ENCODE measurements at places on chromosomes 2 and 18.

GRCh38 chr2:44051593-44052347, 56.0 kb upstream of the LRPPRC start:
- DNase-seq: no peak

DNA sequence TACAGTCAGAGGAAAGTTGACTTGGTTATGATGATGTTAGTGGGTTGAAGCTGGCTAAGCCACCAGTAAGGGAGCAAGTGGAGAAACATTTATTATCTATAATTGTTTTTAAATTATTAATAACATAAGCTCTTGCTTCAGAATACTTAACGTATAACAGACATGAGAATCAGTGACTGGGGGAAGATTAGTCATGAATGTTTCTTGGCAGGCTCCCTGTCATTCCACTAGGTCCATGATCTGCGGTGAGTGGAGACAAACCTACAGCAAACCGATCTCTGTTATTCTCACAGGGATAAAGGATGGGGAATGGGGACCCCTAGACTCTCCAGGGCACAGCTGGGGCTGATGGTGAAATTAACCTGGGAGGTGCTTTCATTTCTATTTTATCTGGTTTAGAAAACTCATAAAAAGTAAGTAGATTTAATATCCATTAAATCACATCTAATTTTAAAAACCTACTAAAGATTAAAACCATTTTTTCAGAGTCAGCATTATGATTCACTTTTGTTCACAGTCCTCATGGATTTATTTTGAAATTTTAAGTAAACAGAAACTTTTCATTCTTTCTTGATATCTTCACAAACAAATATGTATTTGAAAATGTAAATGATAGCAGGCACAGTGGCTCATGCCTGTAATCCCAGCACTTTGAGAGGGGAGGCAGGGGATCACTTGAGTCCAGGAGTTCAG, 420.3 kb downstream of the PTPRM start:
- DNase-seq: no peak

DNA sequence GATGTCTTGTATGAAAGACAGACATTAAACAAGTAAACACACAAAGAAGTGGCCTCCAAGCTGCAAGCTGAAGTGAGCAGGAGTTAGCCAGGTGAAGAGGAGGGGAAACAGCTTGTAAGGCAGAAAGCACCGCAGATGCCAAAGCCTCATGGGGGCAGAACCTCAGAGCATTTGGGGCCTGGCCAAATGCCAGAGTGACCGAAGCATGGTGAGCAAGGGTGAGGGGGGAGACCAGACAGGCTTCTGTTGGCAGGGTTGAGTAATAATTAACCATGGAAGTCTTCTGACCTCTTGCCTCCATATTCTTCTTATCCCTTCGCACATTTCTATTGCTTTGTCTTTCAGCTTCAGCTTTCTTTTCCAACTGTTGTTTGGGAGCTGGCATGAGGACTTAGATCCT, 5.6 kb downstream of the QPCT start:
- peak; percentile 51 for DNase-seq

DNA sequence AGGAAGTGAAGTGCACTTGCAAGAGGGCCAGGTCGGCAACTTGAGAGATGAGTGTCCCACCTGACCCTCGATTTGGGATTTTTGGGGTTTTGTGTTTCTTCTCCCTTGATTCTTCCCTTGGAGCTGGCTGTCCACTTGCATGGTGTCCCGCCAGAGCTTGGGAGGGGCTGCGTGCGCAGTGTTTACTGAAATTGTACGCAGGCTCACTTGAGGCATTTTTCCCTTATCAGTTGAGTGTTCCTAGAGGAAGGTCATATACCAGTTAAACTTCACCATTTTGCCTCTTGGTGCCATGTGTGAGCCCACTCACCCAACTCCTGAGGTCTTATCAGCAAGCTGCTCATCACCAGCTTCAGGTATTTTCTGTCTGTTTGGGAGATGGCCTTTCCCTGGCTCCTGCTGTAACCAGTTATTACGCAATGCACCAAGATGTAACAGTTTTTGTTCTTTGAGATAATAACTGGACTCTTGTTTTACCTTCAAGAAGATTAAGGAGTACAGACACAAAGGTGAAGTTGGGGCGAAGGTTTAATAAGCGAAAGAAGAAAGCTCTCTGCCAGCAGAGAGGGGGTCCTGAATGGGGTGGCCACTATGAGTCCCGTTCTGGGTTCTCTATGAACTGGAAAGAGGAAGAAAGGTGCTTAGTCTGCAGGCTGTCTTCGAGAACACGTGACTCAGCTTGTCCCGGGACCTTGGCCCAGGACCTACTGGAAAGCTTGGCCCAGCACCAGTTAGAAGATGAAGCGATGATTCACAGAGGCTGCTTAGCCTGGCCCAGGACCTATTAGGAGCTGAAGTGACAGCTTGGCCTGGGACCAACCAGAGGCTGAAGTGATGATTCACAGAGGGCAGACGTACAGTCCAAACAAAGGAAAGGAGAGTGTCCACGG, 21.5 kb upstream of the TXNL4A start:
- DNase-seq: no peak

DNA sequence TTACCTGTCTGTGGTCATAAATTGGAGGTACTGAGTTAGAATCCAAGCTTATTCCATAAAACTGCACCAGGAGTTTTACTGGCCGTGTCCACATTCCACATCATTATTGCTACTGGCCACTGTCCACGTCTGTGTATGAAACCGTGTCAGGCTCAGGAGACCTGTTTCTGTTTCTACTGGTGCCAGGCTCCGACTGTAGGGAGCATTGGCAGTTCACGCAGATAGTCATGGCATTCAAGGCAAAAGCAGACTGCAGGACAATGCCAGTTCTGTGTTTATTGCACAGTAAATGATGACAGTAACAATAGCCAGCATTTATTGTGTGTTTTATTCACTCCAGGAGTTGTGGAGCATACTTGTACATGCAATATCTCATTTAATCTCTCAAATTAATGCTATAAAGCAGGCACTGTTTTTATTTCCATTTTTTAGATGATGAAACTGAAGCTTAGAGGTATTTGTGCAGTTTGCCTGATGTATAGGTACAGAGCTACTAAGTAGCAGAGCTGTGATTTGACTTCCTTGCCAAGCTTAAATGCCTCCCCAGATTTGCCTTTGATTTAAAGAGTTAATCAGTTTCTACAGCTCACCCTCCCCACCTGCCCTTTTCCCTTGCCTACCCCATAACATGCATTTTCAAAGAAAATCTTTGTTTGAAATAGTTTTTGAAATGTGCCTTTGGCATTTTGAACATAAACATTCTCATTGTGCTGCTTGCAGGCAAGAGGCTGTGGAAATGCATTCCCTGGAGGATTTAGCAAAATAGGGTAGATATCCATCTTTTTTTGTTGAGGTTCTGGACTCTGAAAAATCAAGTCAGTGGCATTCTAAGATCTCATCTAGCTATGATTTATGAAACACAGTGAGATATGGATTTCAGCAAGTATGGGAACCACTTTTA, 55.5 kb downstream of the MAP4K4 start:
- DNase-seq: no peak

DNA sequence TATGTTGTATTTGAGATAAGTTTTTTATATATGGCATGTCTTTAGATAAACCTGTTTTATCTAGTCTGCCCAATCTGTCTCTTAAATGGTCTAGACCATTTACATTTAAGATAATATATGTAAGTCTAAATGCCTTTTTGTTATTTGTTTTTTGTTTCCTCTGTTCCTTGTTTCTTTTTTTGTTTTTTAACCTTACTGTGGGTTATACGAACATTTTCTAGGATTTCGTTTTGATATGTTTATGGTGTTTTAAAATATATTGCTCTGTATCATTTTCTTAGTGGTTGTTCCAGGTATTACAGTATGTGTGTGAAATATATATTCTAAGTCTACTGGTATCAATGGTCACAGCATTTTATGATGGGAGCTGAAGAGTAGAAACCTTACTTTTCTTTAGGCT, 13.3 kb downstream of the BCL2L11 start:
- DNase-seq: no peak

DNA sequence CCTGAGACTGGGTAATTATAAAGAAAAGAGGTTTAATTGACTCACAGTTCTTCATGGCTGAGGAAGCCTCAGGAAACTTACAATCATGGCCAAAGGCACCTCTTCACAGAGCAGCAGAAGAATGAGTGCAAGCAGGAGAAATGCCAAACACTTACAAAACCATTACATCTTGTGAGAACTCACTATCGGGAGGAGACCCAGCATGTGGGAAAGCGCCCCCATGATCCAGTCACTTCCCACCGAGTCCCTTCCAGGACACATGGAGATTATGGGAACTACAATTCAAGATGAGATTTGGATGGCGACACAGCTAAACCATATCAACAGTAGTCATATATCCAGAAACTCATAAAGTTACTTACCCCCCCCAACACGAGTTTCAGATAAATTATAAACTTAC, 28.6 kb downstream of the TLK1 start:
- DNase-seq: no peak

- no peak for DNase-seq
These were observed 72.1 kb downstream of the COL6A3 start for GRCh38 chr2:237341872-237342271.

DNA sequence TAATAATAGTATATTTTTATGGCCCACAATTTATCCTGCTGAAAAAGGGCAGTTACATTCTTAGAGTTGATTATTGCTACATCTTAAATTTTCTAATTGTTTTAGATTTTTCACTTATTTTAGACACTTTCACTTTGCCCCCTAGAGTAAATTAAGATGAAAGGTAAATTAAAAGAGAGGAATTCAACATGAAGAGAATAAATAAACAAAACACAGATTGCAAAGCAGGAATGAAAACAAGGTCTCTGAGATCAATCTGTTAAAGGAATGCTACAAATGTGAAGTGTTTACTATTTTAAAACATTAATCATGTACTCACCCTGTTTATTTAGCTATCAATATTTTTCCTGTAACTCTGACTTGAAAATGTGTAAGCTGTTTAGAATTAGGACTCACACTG, 113.5 kb upstream of the ETAA1 start:
- DNase-seq: no peak

- no peak for DNase-seq
These were observed 163.3 kb downstream of the KLHL29 start for GRCh38 chr2:23548143-23548769.

DNA sequence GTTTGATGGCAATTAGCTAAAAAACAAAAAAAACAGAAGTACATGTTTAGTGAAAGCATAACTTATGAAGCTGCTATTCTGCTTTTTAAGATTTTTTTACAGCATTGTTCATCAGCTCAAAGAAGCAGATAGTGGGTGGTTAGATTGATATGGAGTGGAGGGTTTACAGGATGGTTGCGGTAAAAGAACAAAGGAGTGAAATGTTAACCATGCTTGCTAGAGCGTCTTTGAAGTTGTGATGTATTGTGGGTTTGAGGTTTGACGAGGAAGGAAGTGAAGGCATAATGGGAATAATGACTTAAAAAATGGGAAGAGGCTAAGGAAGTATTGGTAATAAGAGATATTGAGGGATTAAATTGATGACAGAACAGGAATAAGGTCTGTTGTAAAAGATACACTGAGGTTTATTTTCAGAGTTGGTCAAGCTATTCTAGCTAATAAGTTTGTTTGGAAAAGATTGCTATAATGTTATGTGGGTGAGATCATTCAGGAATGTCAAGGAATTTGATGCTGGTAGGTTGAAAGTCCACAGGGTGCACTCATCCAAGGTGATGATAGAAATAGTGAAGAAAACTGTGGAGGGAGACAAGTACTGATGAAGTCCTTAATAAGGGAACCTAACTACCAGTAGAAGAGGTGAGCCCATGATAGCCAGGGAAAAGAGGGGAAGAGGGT, 14.6 kb downstream of the SPOPL start:
- DNase-seq: no peak

DNA sequence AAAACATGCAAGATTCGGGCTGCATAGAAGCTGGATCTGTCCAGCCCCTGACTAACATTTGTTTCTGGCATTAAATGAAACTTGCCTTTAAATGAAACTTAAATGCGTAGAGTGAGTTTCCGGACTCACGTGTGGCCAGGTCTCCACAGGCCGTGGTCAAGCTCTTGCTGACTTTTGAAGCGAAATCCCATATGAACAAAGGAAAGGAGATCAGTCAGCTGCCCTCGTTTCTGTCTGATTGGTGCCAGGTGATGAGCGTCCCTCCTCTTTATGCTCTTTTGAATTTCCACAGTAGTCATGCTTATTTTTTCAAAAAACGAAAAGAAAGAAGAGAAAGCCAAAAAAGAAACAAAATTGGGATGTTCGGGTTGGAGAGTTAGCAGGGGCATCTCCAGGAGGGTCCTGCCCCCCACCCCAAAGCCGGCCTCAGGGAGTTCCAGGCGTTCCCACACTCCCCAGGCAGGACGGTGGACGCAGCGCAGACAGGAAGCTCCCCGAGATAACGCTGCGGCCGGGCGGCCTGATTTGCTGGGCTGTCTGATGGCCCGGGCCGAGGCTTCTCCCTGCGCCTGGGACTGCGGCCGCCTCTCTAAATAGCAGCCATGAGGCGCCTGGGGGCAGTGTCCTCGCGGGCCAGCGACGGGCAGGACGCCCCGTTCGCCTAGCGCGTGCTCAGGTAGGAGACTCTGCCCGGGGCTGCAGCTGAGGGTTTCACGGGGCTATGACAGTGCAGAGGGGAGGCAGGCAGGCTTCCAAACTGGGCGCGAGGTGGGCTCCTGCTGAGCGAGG, at the start of gene COLEC11:
Gene COLEC11, plus strand, starts transcription at position 620 of the 789 bp plus-strand sequence. CDS start 9,229 bp downstream, outside the sequence.
- peak; percentile 52 for DNase-seq

GRCh38 chr2:11466307-11467128, 557 bp upstream of the E2F6 start:
- DNase-seq: no peak

GRCh38 chr18:57220480-57220879, 73.6 kb downstream of the BOD1L2 start:
- peak; percentile 3 for DNase-seq

DNA sequence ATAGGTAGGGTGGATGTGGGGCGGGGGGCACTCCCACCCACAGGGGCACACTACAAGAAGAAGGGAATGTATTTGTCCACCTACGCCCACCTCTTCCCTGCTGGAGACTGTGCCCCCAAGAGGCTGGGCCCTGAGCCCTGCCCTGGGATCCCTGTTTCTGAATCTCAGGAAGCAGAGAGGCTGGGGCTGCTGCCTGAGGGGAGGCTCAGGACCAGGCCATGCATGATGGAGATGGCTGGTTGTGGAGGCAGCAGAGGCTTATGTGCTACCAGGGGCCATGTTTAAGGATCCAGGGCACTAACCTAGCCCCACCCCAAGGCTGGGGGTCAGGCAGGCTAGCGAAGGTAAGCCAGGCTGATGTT, 81.1 kb upstream of the OTOF start:
- DNase-seq: no peak

DNA sequence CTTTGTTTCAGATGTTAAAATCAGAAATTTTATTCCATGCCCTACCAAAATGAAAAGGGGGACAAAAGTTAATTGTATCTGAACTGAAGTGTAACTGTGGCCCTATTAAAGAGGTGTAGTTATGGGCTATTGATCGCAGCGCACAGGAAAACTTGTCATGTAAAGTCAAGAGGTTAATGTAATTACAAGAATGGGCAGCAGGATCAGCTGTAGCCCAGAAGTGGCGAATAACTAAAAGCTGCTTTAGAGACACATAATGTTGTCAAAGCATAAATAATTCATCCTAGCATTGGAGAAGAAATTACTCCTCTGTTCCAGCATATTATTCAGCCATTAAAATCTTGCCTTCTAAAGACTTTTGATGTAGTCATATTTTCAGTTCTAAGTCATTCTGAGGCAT, 211.8 kb downstream of the EPHA4 start:
- no peak for DNase-seq

- no peak for DNase-seq
These were observed 238.3 kb downstream of the TDRD15 start for GRCh38 chr2:21361957-21362486.
